ENCODE measurements at places on chromosomes 1 and 21. TPM values are rescaled to one million over a fixed set of nuclear protein-coding genes. Genes with fewer than 3 reads are reported as not detected.

SMIM11 gene
- total RNA-seq = 28.2 TPM

NPR1 gene
- 8.5 TPM for total RNA-seq

GORAB gene
- 20.2 TPM for total RNA-seq

LCE6A gene
- not detected for total RNA-seq

F11R gene
- total RNA-seq = 30.0 TPM

HAO2 gene
- 0.21 TPM for total RNA-seq

FAM163A gene
- total RNA-seq = 0.21 TPM

BGLAP gene
- total RNA-seq = 1.0 TPM

OLIG2 gene
- not detected for total RNA-seq

CDCP2 gene
- 0.10 TPM for total RNA-seq

NUF2 gene
- 17.5 TPM for total RNA-seq

GPR161 gene
- total RNA-seq = 10.1 TPM

TMOD4 gene
- total RNA-seq = 28.3 TPM

LRRIQ3 gene
- 0.41 TPM for total RNA-seq

TCHH gene
- not detected for total RNA-seq

SERPINC1 gene
- total RNA-seq = not detected

CSF3R gene
- total RNA-seq = 13.3 TPM

TSPAN2 gene
- total RNA-seq = 14.0 TPM

ZNF362 gene
- 11.4 TPM for total RNA-seq

B3GALT2 gene
- 5.7 TPM for total RNA-seq

Measured in tongue (tissue), 3 donors.